Stomach (tissue), 19 donors: ENCODE measurements at places on chromosomes 7 and 10. TPM values are rescaled to one million over a fixed set of nuclear protein-coding genes. Genes with fewer than 3 reads are reported as not detected.
A peak's percentile ranks its signal among the peaks of the same experiment; 100 is the strongest.

- peak; percentile 30 for DNase-seq
These were observed 41.1 kb downstream of the ZC3HC1 start for GRCh38 chr7:130009848-130010688.

DNA sequence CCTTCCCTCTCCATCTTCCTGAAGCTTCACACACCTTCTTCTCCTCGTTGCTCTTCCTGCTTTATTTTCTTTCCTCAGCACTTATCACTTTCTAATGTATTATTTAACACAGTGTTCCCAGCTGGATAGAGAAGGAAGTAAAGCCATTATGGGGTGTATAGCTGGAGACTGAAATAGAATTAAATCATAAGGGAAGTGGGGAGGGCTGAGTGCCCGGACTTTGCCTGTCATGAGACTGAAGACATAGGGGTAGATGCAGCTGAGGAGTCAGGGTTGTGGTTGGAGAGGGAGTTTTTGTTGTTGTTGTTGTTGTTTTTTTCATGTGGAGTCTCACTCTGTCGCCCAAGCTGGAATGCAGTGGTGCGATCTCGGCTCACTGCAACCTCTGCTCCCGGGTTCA, 65.3 kb downstream of the GALNT11 start:
- DNase-seq: no peak

GRCh38 chr10:20289070-20289828, 473.0 kb downstream of the PLXDC2 start:
- no peak for DNase-seq

DNA sequence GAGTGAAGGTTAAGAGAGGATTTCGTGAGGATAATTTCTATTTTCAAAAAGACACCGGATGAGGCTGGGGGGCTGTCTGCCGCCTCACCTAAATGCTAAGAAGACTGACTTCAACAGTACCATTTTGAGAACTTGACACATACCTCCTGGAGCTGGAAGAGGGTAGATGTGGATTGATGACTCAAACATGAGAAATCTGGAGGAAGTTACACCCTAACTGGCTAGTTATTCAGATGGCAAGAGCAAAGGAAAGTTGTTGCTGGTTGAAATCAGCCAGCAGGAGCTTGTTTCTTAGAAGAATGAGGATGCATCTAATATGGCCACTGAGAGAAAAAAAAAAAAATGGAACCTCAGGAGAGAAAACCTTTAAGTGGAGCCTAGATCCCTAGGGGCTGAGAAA, 76.2 kb upstream of the KIAA1217 start:
- DNase-seq: no peak

DNA sequence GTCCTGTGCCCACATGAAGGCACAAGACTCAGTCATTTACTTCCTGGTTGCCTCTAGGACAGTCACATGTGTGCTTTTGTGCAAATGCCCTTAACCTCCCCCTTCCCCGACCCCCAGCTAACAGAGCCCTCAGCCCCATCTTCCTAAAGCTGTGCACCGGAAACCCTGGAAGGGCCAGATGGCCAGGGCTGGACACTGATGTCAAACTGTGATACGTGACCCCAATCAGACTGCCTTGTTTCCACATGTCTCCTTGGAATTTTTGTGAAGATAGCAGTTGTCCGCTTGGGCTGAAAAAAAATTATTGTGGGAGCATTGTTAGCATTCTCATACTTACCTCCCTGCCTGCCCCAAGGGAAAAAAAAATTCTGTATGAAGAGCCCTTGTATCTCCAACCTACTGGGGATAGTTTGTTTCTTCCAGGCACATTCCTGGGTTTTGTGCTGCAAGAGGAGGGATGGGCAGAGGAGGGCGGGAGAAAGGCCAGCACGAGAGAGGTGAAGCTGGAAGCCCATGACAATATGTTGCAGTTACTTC, 17.0 kb upstream of the ADAM12 start:
- no peak for DNase-seq

DNA sequence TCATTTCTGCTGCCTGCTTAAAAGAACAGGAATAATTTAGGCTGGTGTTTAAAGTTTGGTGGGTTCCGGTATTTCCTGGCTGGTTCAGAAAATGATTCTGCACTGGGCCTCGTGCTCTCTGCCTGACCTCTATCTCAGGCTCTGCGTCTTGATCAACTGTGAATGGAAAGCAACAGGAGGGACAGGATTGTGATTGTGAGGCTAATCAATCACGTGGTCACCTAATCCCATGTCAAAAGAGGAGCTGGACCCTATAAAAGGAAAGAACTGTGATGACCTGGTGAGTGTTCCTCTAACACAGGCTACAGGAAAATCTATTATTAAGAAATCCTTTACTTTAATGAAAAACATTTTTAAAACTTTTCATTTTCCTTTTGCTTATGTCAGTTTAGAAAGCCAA, at the start of gene DHX32:
TSS of gene DHX32 (minus strand) at position 101 of the 400 bp plus-strand sequence. CDS start 468 bp downstream, outside the sequence.
- no peak for DNase-seq

- DNase-seq: no peak
These were observed 655.6 kb downstream of the LRMDA start for GRCh38 chr10:76086761-76087639.

DNA sequence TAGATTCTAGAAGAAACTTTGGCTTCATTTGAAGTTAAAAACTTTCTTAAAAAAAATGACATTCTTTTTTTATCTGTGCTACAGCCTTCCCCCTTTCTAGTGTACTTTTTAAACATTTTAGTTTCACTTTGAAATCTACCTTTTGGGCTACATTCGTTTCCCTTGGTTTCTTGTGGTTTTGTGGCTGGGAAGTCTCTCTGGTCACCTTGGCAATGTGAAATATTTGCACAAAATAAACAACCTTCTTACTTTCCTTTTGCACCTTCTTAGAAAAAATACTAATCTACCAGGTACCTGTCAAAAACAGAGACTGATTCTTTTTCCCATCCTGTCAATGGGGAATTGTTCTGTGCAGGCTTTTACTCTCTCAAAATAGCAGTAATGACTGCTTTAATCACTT, 350.2 kb downstream of the GATA3 start:
- peak; percentile 69 for DNase-seq

DNA sequence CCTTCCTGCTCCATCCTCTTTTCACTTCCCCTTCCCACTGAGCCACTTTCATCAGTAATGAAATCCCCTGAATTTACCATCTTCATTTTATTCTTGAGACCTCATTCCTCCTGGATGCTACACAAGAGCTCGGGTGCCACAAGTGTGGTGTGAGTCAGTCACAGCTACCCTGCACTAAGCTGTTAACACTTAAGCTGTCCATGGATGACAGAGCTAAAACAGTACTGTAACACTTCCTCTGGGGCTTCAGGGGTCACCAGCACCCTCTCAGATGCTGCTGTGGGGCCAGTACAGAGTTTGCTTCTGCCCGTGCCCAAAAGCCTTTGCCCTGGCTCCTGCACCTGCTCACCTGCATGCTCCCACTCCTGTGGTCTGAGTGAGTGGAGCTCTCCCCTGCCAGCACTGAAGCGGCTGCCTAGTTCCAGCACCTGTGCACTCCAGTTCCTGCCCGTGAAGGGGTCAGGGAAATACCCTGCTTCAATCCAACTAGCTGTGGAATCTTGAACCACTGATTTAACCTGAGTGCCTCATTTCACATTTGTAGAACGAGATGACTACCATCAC, 71.9 kb downstream of the POT1 start:
- DNase-seq: no peak

- DNase-seq: no peak
These were observed 76.4 kb upstream of the IKZF1 start for GRCh38 chr7:50228148-50228547.

DNA sequence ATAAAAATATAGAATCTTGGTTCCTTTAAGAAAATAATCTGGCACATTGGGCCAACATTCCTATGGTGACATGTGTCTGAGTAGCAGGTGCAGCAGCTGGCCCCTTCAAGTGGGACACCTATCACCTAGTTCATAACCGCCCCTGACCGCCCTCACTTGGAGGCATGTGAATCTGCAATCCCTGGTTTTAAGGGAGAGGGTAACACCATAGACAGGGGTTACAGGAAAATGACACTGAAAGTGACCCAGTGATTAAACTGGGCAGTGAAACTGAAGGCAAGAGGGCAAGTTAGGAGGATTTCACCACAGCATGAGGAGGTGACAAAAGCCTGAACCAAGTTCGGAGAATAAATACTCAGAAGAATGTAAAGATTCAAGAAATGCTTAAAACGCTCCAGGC, 1.1 kb downstream of the RSU1 start:
- DNase-seq: peak; percentile 37

DNA sequence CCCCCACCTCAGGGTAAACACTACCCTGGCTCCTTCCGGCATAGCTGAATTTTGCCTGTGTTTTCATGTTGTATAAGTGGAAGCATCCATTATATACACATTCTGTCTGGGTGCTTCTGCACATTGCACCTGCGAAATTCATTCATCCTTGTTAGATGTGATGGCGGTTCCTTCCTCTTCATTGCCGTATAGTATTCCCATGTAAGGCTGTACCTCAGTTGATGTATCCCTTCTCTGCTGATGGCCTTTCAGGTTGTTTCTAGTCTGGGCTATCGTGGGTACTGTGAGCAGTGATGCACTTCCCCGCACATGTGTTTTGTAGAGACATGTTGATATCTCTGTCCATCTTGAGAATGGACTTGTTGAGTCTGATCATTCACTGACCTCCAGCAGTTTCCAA, 28.9 kb downstream of the ELFN1 start:
- DNase-seq: no peak

GRCh38 chr7:43495572-43495971, 87.3 kb upstream of the STK17A start:
- no peak for DNase-seq

DNA sequence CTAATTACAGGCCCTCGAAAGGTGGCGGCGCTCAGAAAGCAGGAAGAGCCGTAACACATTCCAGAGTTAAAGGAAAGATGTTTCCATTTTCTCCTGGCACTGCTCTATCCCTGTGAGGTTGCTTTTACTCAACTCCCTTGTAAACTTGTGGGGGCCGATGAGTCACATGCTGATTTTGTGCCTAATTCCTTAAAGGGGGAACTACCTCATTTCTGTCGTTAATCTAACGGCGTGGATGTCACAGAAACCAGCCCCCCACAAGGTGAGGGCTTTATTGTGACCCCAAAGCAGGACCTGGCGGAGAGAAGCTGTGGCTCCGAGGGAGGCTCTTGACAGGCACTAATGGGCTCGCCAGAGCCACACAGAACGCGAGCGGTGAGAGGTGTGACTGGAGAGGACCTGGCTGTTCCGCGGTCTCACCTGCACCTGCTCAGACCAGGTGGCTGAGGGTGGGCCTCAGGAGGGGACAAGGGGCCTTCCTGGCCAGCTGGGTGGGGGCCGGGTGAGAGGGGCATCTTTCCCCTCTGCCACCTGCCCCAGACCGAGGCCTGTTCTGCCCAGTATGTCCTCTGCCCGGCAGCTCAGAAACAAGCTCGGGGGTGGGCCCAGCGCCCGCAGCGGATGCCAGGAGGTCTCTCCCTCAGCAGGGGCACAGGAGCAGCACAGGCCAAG, 50.9 kb downstream of the CALML3 start:
- peak; percentile 58 for DNase-seq

- no peak for DNase-seq
These were observed 176.0 kb downstream of the ARID5B start for GRCh38 chr10:62077330-62078015.

DNA sequence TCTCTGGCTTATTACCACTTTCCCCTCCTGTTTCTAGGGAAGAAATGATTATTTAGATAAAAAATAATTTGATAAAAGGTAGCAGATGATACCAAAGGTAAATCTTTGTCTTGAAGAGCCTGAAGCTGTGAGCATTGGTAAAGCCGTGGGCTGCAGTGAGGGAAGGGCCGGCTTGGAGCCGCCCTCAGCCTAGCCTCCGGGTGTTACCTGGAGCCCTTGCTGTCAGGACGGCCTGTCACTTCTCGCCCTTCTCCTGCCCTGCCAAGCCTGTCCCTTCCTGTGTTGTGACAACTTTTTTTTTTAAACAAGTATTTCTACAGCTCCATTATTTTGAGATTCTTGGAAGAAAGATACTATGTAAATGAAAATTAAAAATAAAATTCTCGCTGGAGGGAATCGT, 7.0 kb downstream of the CUX1 start:
- DNase-seq: no peak

GRCh38 chr7:118657391-118658005, 433.0 kb downstream of the ANKRD7 start:
- no peak for DNase-seq

GRCh38 chr10:35027567-35027966, 62.6 kb downstream of the CUL2 start:
- DNase-seq: no peak

GRCh38 chr10:68856352-68856751, 29.0 kb downstream of the STOX1 start:
- DNase-seq: no peak

- DNase-seq: no peak
These were observed 1115.3 kb downstream of the REEP3 start for GRCh38 chr10:64636461-64636860.

- peak; percentile 25 for DNase-seq
These were observed 77.9 kb downstream of the HIPK2 start for GRCh38 chr7:139699640-139700504.

DNA sequence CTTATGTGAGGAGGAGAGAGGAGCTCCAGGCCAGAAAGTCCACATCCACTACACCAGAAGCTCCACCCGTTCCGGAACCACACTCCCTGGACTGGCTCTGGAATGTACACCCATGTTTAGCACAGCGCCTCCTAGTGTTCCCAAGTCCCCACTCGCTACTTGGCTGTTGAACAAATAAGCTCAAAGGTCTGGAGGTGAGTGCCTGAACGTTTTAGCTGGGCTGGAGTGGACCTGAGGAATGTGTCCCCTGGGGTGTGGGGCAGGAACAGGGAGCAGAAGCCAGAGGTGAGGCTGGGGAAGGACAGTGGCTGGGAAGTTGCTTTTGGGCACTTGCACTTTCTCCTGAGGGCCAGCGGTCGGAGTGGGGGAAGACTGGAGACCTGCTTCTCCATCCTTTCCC, 164.1 kb upstream of the CDCA7L start:
- DNase-seq: peak; percentile 58

- no peak for DNase-seq
These were observed 98.2 kb downstream of the PCDH15 start for GRCh38 chr10:54702583-54703485.

DNA sequence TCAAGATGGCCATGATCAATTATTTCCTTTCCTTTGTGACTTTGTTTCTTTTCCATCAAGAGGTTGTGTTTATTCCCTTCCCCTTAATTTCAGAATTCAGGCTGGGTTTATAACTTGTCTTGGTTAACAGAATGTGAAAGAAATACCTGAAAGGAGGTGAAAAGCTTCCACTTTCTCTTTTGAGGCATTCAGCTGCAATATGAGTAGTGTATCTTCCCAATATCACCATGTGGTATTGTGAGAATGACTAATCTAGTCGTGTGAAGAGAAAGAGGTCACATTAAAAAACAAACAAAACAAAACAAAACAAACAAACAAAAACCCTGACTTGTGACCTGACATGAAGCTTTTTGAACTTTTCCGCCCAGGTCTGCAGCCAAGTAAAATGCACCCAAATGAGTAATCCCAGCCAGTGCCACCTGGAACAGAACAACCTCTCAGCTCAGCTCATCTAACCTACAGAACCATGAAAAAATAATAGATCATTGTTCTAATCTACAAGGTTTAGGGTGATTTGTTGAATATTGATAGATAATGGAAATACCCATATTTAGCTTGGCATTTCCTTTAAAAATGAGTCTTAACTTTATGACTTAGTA, 70.8 kb upstream of the TEX47 start:
- no peak for DNase-seq

The WASL gene
- total RNA-seq: 16.9 TPM

The CNPY1 gene
- not detected for total RNA-seq

The PPIA gene
- 340 TPM for total RNA-seq

The SEMA3C gene
- 103 TPM for total RNA-seq

The OR2A2 gene
- total RNA-seq: not detected

The ERVW-1 gene
- total RNA-seq: not detected

The ASIC3 gene
- 0.43 TPM for total RNA-seq

The DHX32 gene
- total RNA-seq: 70.1 TPM

The STEAP4 gene
- total RNA-seq: 3.1 TPM

The MCM10 gene
- total RNA-seq: 5.7 TPM

The HTR5A gene
- not detected for total RNA-seq

The ANKRD22 gene
- total RNA-seq: 6.4 TPM

The CFAP43 gene
- total RNA-seq: not detected

The PAPOLB gene
- not detected for total RNA-seq
